Posterior vena cava (tissue), 2 donors: ENCODE measurements at places on chromosomes 3 and 15. TPM values are rescaled to one million over a fixed set of nuclear protein-coding genes. Genes with fewer than 3 reads are reported as not detected.
A peak's percentile ranks its signal among the peaks of the same experiment; 100 is the strongest.

- no peak for DNase-seq
Observed at GRCh38 chr3:42743204-42743995, 29.7 kb downstream of the CCDC13 start.

DNA sequence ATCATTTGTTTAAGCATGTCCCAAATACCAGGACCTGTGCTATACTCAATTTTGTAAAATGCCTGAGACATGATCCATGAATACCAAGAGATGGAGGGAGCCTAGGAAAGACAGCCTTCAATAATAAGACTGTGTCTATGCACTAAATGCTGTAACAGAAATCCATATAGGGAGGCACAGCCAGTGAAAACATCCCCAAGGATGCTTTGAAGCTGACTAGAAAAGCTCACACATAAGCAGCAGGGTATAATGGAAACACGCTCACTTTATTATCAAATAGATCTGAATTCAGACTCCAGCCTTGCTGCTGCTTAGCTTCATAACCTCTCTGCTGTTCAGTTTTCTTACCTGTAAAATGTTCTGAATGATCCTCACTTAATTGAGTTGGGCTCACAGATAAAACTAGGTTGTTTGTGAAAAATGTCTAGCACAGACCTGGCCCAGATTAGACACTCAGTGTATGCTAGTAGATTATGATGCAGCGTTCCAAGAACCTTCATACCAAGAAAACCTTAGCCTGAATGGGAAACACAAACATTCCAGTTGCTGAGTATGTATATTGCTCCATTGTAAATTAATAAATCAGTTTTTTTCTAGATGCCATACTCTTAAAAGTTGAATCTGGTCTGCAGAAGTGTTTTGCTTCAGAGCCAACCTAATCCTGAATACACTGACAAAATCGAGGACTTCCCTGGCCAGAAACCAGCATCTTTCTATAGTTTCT lies 3.8 kb upstream of the LARP6 start:
- no peak for DNase-seq

DNA sequence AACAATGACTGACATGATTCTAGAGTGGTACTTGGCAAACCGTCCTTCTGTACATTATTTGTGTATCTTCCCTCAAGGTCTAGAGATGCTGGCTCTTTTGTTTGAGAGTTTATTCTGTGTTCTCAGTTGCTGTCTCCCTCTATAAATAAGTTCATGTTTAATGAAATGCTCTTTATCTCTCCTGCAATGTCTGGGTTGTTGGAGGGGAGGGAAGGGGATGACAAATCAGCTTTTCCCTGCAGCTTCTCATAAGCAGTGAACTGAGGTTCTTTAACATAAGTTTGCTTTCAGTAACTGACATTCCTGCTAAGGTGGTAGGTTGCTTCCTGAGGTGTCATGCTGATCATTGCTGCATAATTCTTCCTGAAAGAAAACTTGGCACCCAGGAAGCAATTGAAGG lies 21.8 kb downstream of the ITPR1 start:
- DNase-seq, result no peak

GRCh38 chr15:26083896-26084295 lies 220.8 kb upstream of the ATP10A start:
- DNase-seq, result no peak

- no peak for DNase-seq
Observed at GRCh38 chr3:55197021-55197420, 269.2 kb upstream of the LRTM1 start.

DNA sequence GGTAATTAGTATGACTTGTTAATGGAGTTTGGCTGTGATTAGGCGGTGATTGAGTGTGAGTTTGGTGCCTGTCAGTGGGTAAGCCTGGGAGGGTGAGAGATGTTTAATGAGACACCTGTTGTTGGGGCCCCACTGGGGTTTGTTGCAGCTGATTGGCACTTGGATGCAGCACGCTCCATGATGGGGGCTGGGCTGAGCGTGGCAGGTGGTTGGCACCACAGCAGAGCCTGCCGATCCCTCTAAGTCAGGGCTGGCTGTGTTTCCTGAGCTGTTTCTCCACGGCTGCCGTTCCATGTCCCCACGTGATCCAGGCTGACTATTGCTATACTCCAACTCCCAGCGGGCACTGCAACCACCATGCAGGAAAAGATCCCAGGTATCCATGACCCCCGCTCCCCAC lies 93.5 kb upstream of the ARRDC4 start:
- DNase-seq, result no peak

GRCh38 chr3:35932995-35933394 lies 293.7 kb downstream of the ARPP21 start:
- peak; percentile 48 for DNase-seq

- DNase-seq, result no peak
Observed at GRCh38 chr3:178714925-178715832, 178.9 kb downstream of the KCNMB2 start.

GRCh38 chr15:57255751-57256341 lies 120.5 kb upstream of the CGNL1 start:
- no peak for DNase-seq

DNA sequence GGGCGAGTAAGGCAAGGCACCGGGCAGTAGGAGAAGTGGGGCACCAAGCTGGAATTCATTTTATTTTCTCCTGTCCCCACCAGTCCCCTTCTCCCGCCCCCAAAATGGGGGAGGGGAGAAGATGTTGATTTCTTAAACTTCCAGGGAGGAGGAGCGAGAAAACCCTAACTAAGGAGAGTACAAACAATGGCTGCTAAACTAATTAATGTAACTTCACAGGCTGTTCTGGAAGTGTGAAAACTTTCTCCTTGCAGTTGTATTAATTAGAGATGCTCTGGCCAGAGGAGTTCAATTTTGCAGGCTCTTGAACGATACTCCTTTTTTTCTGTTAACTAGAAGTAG lies 11.5 kb downstream of the ZIC4 start:
- DNase-seq, result no peak

GRCh38 chr15:88061452-88061851 lies 195.1 kb downstream of the NTRK3 start:
- peak; percentile 82 for DNase-seq

DNA sequence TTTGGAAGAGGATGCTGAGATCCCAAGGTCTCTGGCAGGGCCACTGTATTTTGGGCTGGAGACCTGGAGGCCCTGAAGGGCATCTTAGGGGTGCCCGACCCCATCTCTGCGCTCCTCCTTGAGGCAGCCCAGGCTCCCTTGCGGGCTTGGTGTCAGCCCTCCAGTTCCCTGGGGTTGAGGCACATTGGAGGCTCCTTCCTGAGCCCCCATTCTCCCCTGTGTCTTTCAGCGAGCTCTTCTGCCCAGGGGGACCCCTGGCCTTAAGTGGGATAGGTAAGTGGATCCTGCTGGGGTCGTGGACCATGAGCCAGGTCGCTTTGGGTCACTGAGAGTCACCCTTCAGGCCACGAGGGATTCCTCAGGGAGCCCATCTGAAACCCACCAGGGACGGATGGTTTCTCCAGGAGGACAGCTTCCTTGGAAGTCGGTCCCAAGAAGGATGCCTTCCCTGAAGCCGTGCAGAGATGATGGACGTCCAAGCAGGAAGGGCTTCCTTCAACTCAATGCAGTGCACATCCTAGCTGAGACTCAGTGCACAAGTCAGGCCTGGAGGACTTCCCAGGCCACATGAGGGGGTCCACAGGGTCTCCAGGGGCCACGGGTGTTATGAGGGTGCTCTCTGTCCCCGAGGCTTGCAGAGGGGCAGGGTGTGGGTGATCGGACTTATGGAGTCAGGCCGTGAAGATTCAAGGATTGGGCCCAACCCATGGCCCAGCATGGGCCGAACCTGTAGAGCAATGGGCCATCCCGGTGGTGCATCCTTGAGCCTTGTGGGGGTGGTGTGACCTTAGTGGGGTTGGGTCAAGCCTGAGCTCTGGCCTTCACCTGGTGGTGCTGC lies 224.3 kb downstream of the SNRPN start:
- peak; percentile 66 for DNase-seq

GRCh38 chr15:71189718-71190117 lies 74.4 kb downstream of the THSD4 start:
- DNase-seq, result no peak

- DNase-seq, result peak; percentile 73
Observed at GRCh38 chr3:111496894-111497559, 45.0 kb upstream of the CD96 start.

GRCh38 chr15:89487791-89488190 lies 8.6 kb downstream of the RHCG start:
- DNase-seq, result no peak

DNA sequence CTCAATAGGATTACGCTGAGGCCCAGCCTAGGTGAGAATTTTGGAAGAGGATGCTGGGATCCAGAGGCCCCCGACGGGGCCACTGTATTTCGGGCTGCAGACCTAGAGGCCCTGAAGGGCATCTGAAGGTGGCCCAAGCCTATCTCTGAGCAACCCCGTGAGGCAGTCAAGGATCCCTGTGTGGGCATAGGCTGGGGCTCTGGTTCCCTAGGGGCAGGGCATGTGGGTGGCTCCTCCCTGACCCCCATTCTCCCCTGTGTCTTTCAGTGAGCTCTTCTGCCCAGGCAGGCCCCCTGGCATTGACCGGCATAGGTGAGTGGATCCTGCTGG lies 216.0 kb downstream of the SNRPN start:
- peak; percentile 67 for DNase-seq

- peak; percentile 93 for DNase-seq
Observed at GRCh38 chr3:100993309-100993708, at the start of gene ABI3BP. ABI3BP (minus strand) TSS chr3:100993421; CDS start chr3:100993384, 37 bp downstream.

DNA sequence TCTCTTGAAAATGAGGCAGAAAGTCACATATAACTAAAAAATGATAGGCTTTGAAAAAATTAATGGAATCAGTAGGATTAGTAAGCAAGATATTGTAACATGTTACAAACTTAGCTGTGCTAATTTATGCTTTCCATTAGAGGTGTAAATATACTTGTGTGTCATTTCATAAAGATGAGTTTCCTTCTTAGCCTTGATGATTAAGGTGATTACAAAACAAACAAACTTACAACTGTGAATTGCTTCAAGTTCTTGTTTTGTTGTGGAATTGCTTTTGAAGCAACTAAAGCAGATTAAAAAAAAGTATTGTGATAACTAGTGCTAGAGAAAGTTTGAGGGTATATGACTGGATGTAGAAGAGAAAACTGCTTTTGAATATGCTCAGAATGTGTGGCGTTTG lies 87.9 kb downstream of the DIPK2A start:
- DNase-seq, result no peak

DNA sequence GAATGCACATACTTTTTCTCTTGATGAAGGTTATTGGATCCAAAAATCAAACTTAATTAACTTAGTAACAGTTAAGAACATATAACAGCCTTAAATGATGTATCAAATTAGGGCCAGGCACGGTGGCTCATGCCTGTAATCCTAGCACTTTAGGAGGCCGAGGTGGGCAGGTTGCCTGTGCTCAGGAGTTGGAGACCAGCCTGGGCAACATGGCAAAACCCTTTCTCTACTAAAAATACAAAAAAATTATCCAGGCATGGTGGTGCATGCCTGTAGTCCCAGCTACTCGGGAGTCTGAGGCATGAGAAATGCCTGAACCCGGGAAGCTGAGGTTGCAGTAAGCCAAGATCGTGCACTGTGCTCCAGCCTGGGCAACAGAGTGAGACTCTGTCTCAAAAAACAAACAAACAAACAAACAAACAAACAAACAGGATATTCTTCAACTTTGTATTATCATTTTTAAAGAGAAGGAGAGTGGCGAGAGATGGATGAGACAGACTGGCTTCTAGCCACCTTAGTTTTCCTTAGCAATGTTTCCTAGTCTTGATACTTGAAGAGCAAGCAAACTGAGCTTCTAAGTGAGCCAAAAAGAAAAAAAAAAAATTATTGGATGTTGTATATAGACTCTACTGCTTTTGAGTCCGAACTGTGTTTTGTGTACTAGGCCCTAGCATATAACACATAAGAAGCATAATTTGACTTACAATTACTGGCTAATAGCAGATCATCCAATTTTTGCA lies 13.8 kb downstream of the SPRED1 start:
- no peak for DNase-seq

DNA sequence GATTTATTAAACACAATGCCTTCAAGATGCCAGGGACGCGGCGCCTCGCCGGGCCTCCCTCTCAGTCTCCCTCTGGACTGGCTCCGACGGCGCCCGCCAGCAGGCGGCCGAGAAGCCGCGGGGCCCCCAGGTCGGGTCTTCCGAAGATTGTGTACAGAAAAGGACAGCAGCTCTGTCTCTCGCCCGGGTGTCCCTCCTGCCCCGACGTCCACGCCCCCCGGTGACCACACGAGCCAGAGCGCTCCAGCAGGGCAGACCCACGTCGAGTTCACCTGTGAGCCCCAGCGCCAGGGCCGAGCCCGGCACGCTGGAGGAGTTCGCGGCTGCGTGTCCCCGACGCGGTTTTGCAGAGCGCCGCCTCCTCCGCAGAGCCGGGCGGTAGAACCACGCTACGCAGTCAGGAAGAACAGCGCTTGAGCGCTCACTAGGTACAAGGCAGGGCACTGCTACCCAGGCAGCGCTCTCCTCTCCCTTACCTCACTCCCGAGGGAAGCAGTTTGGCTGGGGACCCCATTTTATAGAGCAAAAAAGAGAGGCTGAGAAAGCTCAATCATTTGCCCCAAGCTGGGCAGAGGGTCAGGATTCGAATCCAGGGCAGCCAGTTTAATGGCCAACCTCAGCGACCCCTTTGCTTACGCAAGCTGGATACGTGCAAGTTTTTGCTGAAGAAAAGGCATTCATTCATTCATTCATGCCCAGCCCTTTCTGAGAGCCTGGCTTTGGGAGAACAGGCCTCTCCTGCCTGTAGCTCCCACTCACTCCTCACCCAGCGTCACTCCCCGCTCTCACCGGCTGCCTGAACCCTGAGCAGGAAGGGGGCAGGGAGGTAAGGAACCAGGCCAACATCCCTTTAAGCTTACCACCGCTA lies 3.0 kb upstream of the TLE3 start:
- peak; percentile 88 for DNase-seq

GRCh38 chr3:63442918-63443317 lies 164.8 kb downstream of the SYNPR start:
- no peak for DNase-seq

- no peak for DNase-seq
Observed at GRCh38 chr3:36918050-36918449, 26.8 kb downstream of the TRANK1 start.

DNA sequence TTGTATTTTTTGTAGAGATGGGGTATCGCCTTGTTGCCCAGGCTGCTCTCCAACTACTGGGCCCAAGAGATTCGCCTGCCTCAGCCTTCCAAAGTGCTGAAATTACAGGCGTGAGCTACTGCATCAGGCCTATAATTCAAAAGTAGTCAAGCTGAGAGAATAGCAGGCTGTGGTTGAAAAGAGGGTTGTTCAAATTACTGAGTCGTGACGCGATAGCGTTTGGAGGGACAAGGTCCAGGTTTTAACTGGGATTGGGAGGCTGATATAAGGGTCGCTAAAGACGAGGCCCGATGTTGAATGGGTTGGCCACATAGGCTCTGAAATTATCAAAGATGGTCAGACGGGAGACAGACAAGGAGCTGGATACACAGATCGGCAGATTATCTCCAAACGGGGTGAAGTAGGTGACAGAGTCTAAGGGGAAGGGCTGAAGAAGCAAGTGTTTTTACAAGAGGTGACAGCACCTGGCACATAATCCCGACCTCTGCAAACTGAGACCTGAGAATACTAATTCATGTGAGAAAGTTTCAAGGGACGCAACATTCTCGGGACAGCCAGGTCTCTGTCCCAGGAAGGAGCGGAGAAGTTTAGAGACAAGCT lies 759 bp upstream of the ARID3B start:
- DNase-seq, result no peak

Gene HES1
- 19.5 TPM for total RNA-seq

Gene C3orf33
- 3.7 TPM for total RNA-seq

Gene FBLN2
- 585 TPM for total RNA-seq

Gene INSYN1
- total RNA-seq, result 12.8 TPM

Gene DLEC1
- total RNA-seq, result 0.14 TPM
